GM04503 (cell line): ENCODE measurements at places on chromosomes 12 and 14.
A peak's percentile ranks its signal among the peaks of the same experiment; 100 is the strongest.

GRCh38 chr12:116453631-116454030 is 105.5 kb upstream of the MAP1LC3B2 start:
- DNase-seq, result no peak

- DNase-seq, result no peak
Measured at GRCh38 chr14:101289911-101290310, 271.4 kb upstream of the DIO3 start.

GRCh38 chr12:4330203-4330602 is 9.2 kb downstream of the TIGAR start:
- DNase-seq, result no peak

DNA sequence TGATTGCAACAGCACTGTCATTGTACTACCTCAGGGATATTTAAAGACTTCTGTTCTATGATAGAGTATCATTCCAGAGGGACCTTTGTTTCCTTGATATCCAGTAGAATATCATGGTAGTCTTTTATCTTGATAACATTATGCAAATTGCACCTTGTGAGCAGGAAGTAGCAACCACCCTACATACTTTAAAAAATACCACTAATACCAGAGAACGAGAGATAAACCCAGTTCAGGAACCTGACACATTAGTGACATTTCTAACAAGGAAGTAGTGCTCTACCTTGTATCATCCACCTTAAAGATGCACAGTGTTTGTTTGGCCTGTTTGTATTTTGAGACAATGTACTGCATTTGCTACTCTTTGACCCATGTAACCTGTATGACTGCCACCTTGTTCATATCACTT is 8.8 kb upstream of the MAP4K5 start:
- DNase-seq, result no peak

DNA sequence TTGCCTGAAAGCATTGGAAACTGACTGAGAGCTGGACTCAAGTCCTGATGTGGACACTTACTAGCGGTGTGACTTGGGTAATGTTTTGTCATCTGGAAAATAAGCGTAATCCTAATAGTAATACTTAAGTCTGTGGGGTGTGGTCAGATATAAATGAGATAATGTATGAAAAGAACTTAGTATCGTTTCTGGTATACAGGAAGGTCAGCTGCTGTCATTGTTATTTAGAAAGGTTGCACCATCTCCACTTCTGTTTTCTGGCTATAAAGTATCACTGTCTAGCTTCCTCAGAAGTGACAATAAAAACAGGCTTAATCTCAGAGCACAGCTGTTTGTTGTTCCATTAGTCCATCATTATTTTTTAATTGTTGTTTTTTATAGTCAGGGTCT is 34.1 kb upstream of the TUBA1C start:
- DNase-seq, result no peak

DNA sequence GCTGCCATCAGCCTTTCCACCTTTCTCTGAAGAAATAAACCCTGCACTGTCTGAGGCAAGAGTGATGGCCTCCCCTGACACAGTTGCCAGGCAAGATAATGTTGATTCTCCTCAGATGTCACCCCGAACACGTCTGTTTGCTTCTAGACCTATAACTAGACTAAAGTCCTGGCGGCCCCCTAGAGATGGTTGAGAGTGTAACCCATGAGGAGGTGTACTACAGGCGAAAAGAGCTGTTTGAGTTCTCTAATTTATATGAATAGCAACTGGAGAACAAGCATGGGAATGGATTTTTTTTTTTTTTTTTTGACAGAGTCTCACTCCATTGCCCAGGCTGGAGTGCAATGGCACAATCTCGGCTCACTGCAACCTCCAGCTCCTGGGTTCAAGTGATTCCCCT is 33.0 kb upstream of the ATF7IP start:
- no peak for DNase-seq

- DNase-seq, result no peak
Measured at GRCh38 chr14:100391724-100392123, 68.6 kb downstream of the SLC25A47 start.

DNA sequence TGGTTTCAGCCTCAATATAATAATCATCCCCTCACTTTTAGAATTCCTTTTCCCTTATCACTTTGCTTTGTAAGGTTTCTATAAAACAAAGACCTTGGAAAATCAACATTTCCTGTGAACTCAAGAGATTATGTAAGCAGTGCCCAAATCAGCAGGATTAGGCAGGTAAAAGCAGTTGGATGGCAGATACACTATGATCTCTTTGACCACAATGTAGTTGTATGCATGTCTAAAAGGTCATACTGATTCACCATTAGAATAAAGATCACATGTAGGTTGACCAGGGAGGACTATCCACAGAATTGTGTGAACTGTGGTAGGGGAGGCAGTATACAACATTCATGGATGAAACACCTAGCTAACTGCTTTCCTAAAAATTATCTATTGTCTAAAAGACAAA is 57.5 kb downstream of the DENND5B start:
- no peak for DNase-seq

DNA sequence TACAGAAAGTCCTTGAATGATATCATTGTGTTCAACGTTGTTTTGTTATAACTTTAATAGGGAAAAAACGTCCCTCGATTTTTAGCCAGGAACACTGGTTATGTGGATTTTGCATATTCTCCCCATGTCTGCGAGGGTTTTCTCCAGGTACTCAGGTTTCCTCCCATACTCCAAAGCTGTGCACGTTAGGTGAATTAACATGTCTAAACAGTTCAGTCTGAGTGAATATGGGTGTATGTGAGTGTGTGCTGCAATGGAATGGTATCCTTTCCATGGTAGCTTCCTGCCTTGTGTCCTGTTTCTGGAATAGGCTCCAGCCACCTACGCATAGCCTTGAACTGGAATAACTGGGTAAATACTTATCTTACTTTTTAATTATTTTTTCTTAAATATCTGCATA is 810.8 kb upstream of the ATXN7L3B start:
- DNase-seq, result no peak

GRCh38 chr12:113299619-113300237 is 35.2 kb downstream of the SLC8B1 start:
- DNase-seq, result peak; percentile 46

DNA sequence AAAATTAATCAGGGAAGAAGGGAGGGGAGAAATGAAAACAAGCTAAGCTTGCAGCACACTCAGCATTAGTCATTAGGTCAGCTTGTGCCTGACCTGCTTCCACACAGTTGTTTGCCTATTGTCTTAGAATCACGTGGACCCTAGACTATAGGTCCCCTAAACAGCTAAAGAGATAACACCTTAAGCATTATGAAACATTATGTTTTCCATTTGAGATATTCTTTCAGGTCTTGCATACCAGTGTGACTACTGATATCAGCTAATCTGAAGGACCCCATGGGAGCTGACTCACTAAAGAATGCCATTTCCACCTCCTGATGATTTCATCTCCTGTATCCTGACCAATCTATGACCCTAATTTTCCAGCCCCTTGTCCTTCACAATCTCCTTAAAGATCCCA is 154.1 kb upstream of the FUT8 start:
- no peak for DNase-seq

DNA sequence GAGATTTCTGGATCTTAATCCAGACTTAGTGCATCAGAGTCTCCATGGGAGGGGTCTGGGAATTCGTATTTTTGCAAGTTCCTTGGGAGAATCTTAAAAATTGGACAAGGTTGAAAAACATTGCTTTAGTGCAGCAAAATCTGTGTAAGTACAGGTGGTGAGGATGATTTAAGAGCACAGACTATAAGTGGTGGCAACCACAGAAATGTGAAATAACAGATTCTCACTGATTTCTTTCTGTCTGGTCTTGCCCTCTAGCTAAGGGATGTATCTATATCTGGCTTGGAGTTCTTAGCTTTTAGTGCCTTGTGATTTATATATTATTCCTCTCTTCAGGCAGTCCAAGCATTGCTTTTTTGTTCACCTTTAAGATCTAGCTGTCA is 116.2 kb downstream of the DIP2B start:
- DNase-seq, result no peak

DNA sequence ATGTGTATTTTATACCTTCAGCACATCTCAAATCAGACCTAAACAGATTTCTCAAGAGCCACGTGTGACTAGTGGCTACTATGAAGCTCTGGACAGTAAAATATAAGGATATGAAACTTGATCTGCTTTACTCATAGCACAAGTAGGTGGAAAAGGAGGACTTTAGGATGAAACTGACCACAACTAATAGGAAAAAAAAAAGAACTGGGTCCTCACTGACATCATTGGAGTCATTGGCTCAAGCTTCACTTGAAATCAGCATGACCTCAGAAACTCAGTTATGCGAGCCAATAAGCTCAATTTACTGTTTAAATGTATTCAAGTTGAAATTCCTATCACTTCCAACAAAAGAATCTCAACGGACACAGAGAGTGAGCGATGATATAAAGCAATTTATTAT is 34.1 kb upstream of the CIT start:
- peak; percentile 18 for DNase-seq
